NCI-H524 (cell line): ENCODE measurements at places on chromosomes 16 and 17.

- DNase-seq: no peak
These were observed 26.8 kb upstream of the HOXB13 start for GRCh38 chr17:48755356-48755755.

GRCh38 chr17:80261895-80262279 lies 1.2 kb downstream of the RNF213 start:
- no peak for DNase-seq

DNA sequence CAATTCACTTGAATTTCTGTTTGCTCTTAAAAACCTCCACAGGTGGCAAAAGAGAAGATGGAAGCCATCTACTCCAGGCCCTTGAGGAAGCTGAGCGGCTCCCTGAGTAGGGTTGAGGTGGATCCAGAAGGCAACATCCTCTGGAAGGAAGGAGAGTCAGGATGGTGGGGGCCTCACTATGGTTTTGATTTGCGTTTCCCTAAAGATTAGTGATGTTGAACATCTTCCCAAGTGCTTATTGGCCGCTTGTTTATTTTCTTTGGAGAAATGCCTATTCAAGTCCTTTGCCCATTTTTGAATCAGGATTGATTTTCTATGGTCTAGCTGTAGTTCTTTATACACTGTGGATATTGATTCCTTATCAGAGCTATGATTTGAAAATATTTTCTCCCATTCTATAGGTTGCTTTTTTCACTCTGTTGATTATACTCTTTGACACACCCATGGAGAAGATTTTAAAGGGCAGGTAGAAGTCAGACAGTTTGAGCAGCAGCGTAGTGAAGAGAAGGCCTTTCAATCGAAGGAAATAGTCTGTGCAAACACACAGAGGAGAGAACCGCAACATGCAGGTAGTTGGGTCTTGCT lies 58.6 kb downstream of the WSB1 start:
- DNase-seq: no peak

DNA sequence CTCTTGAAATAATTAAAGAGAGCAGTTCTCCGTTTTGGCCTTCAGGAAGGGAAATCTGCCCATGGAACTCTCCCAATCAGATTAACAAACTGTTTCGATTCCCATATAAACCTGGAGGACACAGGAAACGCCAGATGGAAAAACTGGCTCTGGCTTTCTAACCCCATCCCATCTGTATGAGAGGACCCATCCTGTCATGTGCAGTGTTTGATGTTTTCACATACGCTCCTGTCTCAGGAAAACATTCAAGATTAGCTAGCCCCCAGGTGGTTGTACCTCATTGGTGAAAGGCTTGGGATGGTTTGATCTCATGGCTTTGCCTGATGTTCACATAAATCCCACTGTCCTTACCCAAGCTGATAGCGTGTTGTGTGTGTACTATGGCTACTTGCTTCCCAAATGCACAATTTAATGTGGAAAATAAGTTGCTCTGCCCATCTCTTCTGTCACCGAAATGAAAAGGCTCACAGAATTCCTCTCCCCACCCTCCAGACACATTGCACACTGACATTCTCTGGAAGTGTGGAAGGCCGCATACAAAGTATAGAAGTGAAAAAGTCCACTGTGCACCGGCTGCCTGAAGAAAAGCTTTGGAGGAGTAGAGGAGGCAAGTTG lies 18.2 kb upstream of the ERN1 start:
- DNase-seq: peak; percentile 65

- DNase-seq: no peak
These were observed 24.5 kb downstream of the ABCC3 start for GRCh38 chr17:50659179-50659578.

- no peak for DNase-seq
These were observed 122.5 kb downstream of the XYLT1 start for GRCh38 chr16:17348042-17348783.

- no peak for DNase-seq
These were observed 69.6 kb upstream of the ATP2A3 start for GRCh38 chr17:4033751-4034251.

DNA sequence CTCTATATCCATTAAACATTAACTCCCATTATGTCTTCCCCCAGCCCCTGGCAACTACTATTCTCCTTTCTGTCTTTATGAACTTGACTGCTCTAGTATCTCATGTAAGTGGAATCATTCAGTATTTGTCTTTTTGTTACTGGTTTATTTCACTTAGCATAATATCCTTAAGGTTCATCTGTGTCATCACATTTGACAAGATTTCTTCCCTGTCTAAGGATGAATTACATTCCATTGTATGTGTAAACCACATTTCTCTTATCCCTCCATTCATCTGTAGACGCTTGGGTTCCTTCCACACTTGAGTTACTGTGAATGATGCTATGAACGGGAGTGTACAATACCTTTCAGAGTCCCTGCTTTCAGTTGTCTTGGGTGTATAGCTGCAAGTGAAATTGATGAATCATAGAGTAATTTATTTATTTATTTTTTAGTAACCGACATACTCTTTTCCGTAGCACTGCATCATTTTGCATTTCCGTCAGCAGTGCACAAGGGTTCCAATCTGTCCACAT lies 399.7 kb upstream of the RBFOX1 start:
- no peak for DNase-seq

- no peak for DNase-seq
These were observed 39.3 kb downstream of the TSC2 start for GRCh38 chr16:2086812-2087747.

GRCh38 chr17:15436473-15437302 lies 30.7 kb downstream of the CDRT4 start:
- DNase-seq: peak; percentile 20

GRCh38 chr17:62600805-62601204 lies 26.7 kb upstream of the MRC2 start:
- no peak for DNase-seq

DNA sequence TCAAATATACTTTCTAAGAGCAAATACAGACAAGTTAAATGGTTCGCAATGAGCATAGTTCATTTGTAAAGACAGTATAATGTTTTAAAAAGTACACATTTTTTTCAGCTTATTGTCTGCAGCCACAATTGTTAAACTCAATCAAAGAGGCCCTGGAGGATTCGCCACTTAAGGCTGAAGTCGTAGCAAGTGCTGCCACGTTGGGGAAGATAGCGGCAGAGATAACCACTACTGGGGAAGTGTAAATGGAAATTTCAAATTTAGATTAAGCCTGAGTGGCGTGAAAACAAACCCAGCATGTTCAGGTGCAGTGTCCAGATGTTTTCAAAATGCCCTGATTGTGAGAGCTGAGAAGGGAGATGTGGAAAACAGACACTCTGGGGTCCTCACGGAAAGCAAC lies 8.4 kb downstream of the PMP22 start:
- no peak for DNase-seq
